8988T (cell line): ENCODE measurements at places on chromosomes 7 and 10.

GRCh38 chr7:82700741-82701140 lies 257.2 kb upstream of the CACNA2D1 start:
- DNase-seq = no peak

DNA sequence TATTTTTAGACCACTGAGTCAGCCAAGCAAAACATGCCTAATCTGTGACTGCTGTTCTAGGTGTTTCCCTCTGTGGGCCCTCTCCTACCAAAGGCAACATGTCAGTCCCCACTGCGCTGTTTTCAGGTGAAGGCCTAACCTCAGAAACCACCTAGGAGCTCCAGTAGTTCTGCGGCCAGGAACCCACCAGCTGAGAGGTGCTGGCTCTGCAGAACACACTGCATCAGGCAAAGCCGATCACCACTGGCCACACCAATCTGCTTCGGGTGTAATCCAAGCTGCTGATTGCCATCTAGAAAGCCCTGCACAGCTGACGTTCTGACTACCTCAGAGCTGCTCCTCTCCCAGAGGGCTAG lies 14.9 kb downstream of the CAMK2G start:
- DNase-seq = no peak

- DNase-seq = no peak
Observed at GRCh38 chr10:71998119-71998839, 34.1 kb downstream of the CHST3 start.

DNA sequence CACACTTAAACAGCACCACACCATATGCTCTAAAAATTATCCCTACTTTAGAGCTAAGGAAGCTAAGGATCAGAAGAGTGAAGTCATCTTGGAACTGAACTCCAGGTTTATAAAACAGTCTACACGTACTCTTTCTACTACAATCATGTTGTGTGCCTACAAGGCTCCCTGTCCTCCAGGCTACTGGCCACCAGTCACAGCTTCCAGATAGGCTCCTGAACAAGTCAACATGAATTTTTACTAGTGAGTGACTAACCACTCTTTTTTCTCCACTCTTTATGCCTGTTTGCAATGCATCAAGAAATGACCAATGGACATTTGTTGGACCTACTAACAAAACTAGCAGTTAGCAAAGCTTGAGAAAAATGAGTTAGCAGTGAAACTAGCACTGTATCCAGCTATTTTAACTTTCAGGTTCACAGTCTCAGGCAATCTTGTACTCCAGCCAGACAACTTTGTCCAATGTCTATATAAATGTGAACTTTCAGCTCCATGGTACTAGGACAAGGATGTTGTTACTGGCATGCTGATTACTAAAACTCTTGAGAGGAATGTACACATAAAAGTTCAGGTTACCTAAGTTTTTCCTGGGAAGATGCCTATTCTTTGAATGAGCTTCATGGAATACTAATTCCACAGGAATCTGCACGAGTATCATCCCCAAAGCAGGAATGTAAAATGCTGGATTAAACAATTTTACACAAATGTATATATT lies 180.0 kb downstream of the BTAF1 start:
- DNase-seq = no peak

GRCh38 chr7:127383123-127383835 lies 9.2 kb downstream of the ZNF800 start:
- no peak for DNase-seq
